ENCODE measurements at places on chromosomes 11 and 22.

DNA sequence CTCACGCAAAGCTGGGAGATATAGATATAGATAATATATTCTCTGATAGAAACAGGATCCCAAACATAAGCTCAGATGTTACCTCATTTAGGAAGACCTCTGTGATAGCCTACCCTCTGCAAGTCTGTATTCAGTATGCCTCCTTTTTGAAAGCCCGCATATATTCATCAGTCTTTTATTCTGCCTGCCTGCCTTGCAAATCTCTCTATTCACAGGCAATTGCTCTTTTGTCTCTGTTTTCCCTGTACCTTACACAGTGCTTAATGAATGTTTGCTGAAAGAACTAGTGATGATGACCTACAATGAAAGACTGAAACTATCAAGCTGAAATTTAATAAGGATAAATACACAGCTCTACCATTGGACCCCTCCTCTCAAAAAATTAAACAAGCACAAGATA, 18.4 kb downstream of the DEUP1 start:
- DNase-seq, result no peak

GRCh38 chr11:10322401-10322800, 17.5 kb downstream of the ADM start:
- no peak for DNase-seq

GRCh38 chr11:62540804-62541701, 5.6 kb downstream of the AHNAK start:
- no peak for DNase-seq

- no peak for DNase-seq
Measured at GRCh38 chr11:6225896-6226295, 8.5 kb downstream of the FHIP1B start.

DNA sequence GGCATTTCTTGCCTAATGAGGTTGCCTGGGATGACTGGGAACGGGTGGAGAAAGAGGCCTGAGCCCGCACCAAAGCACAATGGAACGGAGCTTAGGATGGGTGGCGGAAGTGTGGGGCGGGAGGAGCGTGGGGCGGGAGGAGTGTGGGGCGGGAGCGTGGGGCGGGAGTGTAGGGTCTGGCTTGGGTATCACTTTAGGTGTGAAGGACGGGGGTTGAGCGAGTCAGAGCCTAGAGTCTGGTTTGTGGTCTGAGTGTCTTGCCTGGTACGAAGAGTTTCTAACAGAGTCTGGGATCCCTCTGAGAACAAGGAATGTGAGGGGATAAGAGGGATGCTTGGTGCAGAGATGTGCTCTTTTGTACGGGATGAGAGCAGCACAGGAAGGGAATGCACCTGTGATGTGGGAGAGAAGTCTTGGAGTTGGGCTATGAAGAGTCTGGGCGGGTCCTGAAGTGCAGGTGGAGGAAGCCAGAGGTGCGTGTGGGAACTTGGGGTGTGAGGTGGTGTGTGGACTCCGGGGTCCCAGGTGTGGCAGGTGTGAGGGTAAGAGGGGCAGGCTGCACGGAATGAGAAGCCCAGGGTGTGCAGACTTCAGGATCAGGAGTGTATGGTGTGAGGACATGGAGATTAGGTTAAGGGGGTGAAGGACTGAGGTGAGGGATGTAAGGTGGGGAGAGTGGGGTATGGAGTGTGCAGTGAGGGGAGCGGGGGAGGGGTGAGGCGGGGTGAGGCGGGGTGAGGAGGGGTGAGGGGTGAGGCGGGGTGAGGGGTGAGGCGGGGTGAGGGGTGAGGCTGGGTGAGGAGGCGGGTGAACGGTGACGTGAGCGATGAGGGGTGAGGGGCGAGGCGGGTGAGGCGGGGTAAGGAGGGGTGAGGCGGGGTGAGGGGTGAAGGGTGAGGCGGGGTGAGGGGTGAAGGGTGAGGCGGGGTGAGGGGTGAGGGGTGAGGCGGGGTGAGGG, 1.0 kb downstream of the SYCE3 start:
- DNase-seq, result no peak

- no peak for DNase-seq
Measured at GRCh38 chr11:17812091-17812864, 77.7 kb downstream of the KCNC1 start.

- peak; percentile 55 for DNase-seq
Measured at GRCh38 chr22:49968313-49968830, 7.8 kb downstream of the PIM3 start.

DNA sequence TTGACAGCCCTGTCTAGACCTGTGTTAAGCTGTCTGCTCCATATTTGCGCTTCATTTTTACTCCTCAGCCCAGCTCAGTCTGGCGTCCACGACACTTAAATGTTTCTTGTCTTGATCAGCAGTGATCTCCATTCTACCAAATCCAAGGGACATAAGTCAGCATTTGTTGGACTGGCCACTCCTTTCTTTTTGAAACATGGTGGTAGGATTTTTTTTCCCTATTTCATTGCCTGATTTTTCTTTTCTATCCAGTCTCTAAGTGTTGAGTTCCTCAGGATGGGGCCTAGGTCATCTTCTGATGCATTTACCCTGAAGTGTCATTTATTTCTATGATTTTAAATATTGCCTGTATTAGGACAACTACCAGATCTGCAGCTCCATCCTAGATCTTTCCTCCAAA, 873 bp downstream of the NCAPH2 start:
- no peak for DNase-seq

- no peak for DNase-seq
Measured at GRCh38 chr22:21971858-21972275, 10.7 kb downstream of the TOP3B start.

DNA sequence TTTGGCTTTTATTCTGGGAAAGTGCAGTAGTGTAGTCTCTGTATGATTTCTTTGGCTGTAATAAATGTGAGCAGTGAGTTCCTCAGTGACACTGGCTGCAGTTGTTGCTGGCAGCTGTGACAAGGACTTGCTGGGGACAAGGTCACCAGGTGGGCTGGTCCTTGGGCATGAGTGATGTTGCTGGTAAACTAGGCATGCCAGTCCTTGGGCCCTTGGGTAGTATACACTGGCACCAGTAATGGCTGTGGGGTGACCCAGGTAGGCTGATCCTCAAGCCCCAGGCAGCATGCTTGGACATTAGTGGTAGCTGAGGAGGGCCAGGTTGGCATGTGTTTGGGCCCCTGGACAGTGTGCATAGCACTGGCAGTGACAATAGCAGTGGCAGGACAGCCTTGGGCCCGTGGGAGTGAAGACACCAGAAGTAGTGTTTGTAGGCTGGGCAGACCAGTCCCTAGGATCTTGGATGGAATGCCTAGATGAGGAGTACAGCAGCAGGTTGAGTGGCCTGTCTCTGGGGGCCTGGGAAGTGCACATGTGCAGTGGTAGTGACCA, 164.3 kb downstream of the GUCY1A2 start:
- DNase-seq, result no peak

GRCh38 chr11:130520271-130520671, 71.8 kb downstream of the ADAMTS15 start:
- no peak for DNase-seq

- DNase-seq, result peak; percentile 69
Measured at GRCh38 chr11:76637491-76638269, 32.9 kb downstream of the LRRC32 start.

GRCh38 chr11:70872955-70873735, 379.2 kb downstream of the SHANK2 start:
- DNase-seq, result no peak

DNA sequence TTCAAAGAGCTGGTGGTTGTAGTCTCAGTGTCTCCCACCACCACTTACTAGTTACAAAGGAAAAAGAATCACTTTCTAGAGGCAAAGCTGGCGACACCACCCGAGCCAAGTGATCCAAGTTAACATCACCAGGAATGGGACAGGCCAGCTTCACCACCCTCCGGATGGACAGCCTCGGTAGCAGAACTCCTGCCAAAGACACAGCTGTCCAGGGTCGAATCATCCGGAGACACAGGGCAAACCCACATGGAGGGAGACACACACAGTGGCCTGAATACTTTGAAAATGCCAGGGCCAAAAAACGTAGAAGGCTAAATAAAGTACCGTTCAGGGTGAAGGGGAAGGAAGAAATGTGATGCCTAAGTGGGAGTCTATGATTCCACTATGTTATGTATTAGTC, 33.1 kb downstream of the KCNQ1 start:
- no peak for DNase-seq

DNA sequence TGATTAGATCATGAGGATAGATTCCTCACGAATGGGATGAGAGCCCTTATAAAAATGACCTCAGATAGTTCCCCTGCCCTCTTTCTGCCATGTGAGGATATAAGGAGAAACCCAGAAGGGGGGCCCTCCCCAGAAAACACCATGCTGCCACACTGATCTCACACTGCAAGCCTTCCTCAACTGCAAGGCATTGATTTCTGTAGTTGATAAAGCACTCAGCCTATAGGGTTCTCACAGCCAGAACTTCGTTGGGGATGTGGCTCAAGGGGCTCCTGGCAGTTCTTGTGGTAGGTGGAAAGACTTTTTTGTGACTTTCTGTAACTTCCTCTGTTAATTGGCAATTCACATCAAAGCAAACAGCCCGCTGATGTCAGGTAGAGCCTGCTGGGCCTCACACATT, 108.9 kb downstream of the CD44 start:
- DNase-seq, result no peak

GRCh38 chr11:7050191-7050590, 29.9 kb downstream of the NLRP14 start:
- DNase-seq, result no peak

DNA sequence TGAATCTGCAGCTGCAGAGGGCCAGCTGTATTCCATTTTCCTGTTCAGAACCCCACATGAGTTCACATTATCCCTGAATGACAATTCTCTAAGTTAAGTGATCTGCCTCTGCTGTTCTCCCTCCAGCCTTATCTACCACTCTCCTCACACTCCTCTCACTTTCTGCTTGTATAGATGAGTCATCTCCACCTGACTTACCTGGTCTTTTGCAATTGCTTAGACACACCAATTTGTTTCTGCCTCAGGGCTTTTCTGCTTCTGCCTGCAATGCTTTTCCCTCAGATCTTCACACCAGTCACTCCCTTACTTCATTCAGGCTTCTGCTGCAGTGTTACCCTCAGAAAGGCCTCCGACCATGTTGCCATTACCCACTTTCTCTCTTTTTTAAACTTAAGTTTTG, 118.1 kb downstream of the ATM start:
- no peak for DNase-seq

- DNase-seq, result no peak
Measured at GRCh38 chr11:74566146-74566960, 26.0 kb upstream of the POLD3 start.

GRCh38 chr22:20405931-20406685, 12.2 kb downstream of the ZNF74 start:
- DNase-seq, result no peak

- DNase-seq, result no peak
Measured at GRCh38 chr11:45846174-45846675, 1.1 kb upstream of the CRY2 start.

DNA sequence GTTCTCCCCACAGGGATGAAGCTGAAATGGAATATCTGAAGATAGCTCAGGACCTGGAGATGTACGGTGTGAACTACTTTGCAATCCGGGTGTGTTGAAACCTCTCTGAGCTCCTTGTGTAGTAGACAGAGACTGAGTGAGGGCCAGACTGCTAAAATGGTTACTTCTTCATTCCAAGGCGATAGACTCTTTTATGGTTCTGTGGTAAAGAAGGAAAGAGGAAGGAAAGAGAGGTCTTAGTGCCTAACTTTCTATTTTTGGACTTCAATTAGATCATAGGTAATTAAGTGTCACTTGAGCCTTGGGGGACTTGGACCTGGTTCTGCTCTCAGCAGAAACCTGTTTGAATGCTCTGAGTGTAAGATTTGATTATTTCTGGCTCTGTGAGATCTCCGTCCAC, 54.7 kb downstream of the NF2 start:
- DNase-seq, result no peak

DNA sequence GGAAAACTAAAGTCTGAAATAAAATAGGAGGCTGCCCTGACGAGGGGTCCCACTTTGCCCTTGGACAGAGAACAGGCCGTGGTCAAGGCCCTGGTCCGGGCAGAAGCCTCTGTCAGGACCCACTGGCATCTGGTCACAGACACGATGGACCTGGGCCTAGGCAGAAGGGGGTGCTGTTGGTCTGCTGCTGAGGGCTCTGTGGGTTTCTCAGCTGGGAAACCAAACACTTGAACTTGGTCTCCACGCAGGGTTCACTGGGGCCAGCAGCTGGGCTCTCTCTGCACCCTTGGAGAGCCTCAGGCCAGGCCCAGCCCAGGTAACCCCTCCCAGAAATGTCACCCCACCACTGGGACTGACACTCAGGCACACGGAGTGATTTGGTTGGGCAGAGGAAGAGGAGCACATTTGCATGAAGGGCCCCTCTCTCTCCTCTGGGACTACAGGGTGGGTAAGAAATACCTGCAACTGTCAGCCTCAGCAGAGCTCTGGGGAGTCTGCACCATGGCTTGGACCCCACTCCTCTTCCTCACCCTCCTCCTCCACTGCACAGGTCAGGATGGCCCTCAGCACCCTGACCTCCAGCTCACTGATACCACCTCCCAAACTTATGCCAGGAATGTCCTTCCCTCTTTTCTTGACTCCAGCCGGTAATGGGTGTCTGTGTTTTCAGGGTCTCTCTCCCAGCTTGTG, 48.1 kb upstream of the TOP3B start:
- no peak for DNase-seq

- no peak for DNase-seq
Measured at GRCh38 chr11:45538363-45538762, 127.1 kb downstream of the CHST1 start.

DNA sequence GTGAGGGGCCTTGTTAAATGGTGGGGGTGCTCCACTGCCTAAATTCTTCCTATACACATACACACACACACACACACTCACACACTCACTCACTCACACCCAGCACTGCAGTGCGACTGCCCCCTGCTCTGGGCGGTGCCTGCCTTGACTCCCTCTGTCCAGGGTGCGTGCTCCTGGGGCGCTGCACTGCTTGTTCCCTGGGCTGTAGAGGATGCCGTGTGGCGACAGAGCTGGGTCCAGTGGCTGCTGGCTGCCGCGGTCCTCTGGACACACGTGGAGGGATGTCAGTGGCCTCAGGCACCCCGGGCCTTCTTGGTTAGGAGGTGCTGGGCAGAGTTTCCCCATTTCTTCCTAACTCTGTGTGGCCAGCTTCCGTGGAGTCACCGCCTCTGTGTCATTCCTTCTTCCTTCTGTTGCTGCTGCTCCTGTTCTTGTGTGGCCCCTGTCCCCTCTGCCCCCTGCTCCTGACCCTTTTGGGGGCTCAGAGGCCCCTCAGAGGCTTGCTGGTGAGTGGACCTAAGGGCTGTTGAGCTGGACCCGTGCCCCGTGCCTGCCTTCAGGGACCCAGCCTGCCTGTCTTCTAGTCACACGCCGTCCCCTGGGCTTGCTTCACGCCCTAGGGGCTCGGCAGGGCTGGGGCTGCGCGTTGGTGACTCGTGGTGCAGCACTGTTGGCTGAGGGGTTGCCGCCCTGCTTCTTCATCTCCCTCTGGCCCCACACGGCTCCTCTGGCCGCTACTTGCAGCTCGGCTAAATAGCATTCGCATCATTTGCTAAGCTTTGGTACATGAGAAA, 147.0 kb downstream of the TBC1D22A start:
- DNase-seq, result no peak

DNA sequence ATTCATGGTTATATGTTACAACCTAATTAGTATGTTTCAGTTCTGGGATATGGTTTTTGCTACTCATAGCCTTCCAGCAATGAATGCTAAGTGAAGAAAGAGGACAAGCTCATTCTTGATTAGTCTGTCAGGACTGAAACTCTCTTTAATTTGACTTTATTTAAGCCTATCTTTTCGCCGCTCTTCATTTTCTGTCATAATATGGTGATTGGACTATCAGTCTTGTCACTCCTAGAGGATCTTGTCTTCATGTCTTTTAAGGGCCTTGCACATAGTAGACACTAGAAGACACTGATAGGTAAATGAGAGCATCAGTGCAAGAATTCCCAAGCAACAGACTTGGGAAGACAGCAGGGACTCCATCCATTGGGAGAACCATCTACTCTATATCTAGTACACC, 18.9 kb upstream of the MTCH2 start:
- no peak for DNase-seq

- DNase-seq, result no peak
Measured at GRCh38 chr11:115887727-115888126, 383.5 kb upstream of the CADM1 start.
